ENCODE measurements at places on chromosomes 11 and 22.

- no peak for DNase-seq
Observed at GRCh38 chr22:48313175-48313830, 1514.4 kb downstream of the BRD1 start.

DNA sequence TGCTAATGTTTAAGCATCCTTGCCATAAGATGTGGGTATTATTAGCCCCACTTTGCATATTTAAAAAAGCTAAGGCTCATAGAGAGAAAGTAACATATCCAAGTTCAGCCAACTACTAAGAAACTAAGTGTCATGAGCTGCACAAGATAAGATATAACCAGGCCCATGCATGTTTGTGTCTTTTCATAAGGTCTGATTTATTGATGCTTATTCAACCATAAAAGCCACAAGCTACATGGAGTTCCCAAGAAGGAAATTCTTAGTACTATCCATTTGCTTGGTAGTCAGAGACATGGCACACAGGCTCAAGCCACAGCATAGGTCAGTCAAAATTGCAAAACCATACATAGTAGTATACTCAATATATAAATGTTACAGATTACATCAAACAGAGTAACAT is 488.5 kb downstream of the SOX6 start:
- no peak for DNase-seq

- DNase-seq: no peak
Observed at GRCh38 chr11:92211576-92212167, 12.9 kb upstream of the FAT3 start.

DNA sequence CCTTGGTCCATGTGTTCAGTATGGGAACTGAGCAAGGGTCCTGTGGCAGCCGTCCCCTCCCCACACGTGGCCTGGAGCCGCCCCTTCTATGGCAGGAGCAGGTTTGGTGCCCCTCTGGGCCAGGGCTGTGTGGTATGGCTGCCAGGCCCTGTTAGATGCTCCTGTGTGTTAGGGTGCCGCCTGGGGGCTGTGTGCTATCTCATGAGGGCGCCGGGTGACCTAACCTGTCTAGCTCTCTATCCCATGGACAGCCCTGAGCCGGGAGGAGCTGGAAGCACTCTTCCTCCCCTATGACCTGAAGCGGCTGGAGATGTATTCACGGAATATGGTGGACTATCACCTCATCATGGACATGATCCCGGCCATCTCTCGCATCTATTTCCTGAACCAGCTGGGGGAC is 34.7 kb downstream of the NAT10 start:
- no peak for DNase-seq

DNA sequence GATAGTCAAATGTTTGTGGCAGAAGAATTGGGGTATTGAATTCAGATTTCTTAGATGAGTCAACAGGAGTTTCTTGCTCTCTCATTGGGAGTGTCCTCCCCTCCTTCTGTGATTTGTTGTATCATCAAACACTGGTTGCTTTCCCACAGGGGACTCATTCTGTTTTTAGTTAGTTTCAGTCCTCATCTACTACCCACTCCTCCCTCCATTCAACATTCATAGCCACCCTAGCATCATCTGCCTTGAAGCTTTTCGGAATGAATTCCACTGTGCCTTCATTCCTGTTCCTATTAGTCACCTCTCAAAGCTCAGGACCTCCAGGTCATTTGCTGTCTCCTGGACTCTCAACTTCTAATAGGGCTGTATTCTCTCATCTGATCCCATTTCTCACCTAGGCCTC is 31.5 kb upstream of the RAB38 start:
- peak; percentile 46 for DNase-seq

- no peak for DNase-seq
Observed at GRCh38 chr22:31605851-31606585, 56.0 kb downstream of the PISD start.

GRCh38 chr11:14107050-14107430 is 144.5 kb downstream of the SPON1 start:
- DNase-seq: no peak

DNA sequence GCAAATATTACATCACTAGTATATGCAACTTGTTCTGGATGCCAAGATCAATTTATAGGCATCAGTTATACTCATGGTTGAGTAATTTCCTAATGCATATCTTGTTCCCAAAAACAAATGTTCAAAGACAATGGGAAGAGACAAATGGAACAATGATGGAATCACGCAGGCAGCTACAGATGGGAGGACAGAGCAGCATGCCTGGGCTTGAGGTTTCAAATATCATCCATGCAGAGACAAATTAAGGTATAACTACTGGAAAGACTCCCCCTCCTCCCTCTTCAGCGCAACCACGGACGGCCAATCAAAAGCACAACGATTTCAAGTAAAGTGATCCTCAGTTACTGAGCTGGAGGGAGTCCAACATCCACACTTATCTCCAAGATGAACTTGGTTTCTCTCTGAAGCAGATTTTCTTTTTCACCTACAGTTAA is 106.8 kb downstream of the CCDC83 start:
- DNase-seq: peak; percentile 97

- no peak for DNase-seq
Observed at GRCh38 chr11:1931341-1932104, 12.0 kb downstream of the TNNT3 start.

GRCh38 chr11:4076774-4077173 is 17.8 kb upstream of the RRM1 start:
- DNase-seq: no peak

DNA sequence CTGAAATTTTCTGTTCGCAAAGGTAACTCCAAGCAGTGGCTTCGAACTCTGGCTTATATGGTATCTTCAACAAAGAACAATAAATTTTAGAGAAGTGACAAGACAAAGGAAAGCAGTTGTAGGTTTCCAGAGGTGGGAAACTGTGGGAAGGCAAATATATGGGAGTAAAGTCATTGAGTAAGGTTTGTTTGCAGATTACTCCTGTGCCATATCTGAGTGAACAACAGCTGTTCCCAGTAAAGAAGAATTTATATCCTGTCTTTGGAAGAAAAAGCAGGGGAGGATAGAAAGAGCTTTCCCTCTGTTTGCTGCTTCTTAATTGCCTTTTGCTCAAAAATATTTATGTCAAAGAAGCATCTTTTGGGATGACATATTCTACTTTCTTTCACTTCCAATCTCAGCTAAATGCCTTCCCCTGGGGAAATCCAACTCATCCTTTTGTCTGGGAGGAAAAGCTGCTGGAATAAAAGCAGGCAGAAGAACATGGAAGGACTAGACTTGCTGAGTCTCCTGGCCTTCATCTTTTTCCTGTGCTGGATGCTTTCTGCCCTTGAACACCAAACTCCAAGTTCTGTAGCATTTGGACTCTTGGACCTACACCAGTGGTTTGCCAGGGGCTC is 10.4 kb upstream of the RCN1 start:
- DNase-seq: no peak
